ENCODE measurements at places on chromosomes 7 and 10.

GRCh38 chr10:69632516-69633199, 2.6 kb downstream of the FAM241B start:
- DNase-seq, result no peak

GRCh38 chr10:27745732-27746396, at the start of gene MKX:
Gene MKX (minus strand): TSS chr10:27745819. CDS start chr10:27743415, 2,404 bp downstream.
- DNase-seq, result peak; percentile 21

DNA sequence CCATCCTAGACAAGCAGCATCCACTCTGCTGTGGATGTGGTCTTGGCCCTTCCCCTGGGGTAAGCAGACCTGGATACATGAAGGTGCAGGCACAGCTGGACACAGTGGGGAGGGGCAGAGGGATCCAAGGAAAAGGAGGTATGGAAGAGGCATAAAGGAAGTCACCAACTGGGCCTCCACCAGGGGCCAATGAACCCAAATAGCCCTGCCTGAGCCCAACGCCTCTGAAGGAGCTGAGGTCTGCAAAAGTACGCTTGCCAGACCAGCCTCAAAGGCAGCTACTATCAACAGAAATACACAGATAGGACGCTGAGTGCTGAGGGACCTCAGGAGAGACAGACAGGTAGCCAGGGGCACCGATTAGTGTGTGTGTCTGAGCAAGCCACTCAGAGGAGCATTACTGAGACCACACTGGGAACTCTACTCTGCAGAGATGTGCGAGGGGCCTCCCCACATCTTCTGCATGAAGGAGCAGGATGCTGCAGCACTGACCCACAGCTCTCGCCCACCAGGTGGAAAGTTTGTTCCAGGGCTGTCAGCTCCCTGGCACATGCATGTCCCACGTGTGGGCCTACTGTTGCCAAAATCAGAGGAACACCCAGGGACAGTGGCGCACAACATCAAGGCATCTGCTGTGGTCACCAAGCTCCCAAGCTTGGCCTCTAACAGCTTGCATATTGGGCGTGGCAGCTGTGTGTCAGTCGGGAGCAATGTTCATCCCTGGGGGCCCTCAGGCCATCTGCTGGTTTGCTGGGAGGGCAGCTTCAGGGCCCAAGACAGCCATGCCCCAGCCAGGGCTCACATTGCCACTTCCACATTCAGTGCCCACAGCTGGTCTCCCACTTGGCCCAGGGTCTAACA, 40.0 kb downstream of the MKI67 start:
- DNase-seq, result no peak

DNA sequence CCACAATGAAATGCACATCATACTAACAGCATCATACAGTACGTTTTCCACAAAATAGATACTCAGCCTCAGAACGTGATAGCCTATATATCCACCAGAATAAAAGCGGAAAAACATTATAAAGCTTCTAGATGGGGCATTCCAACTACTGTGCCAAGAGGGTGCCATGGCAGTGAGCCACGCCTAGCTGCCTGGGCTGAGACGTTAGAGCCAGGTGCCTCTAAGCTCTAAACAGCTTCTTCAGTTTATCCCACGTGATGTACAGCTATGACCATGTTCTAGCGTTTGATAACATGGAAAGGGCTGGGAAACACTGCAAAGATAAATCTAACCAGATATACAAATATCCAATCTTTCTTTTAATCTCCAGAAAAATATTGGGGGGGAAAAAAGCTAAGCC, 17.8 kb downstream of the USP6NL start:
- DNase-seq, result no peak

DNA sequence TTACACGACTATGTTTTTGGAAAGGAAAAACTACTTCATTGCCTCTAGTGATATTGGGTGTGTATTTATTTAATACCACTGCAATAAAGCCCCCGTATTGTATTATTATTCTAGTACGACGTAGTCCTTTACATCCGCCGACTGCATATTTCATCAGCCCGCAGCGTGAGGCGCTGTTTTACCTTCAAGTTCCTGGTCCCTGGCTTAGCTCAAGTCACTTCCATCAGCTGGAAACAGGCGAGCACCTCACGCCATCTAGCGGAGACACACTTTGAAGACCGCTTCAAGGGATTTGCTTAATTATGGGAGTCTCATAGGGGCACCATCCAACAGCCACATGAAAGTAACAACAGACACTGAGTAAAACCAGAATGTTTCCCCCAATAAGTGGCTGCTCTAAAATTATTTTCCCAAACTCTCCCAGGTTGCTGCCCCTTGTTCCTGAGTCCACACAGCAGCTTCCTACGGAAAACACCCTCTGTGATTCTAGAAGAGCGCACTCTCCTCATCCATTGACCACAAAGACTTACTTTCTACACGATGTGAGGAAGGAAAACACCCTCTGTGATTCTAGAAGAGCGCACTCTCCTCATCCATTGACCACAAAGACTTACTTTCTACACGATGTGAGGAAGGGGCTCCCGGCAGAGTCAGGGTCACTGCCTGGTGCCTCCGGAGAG, 15.7 kb upstream of the ITIH2 start:
- DNase-seq, result peak; percentile 83

- no peak for DNase-seq
Measured at GRCh38 chr7:155429651-155430050, 28.3 kb upstream of the EN2 start.

DNA sequence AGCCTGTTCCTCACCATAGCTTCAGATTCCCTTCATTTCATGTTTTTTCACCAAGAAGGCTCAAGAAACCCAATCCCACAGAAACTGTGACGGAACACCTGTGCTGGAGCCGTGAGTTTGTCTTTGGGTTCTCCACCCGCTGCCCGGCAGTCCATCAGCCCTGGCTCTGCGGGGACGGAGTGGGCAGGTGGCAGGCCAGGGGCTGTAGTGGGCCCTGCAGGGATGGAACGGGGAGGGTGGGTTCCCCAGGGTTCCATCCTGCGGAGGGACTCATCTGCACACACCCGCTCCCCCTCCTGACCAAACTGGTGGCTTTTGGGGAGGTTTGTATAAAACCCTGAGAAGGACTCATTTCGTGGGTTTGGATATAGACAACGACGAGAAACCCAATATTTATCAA, 15.0 kb downstream of the CYP17A1 start:
- DNase-seq, result no peak

- DNase-seq, result no peak
Measured at GRCh38 chr10:22344249-22344648, 1.0 kb upstream of the SPAG6 start.

DNA sequence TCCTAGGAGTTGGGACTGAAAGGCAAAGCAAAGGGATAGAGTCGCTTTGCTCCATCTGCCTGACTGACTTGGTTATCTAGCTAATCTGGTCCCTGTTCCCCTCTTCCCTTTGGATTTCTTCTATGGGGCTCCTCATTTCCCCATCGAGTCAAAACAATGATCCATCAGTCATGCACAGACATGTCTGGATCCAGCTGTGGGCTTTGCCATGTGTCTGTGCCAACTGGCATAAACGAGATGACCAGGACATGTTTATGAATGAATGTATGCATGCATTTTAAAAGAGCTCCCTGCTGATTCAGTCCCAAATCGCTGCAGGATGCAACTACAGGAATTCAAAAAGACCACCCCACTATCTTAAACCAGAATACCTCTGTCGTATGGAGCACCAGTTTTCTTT, 122.0 kb downstream of the ARL4A start:
- DNase-seq, result no peak

DNA sequence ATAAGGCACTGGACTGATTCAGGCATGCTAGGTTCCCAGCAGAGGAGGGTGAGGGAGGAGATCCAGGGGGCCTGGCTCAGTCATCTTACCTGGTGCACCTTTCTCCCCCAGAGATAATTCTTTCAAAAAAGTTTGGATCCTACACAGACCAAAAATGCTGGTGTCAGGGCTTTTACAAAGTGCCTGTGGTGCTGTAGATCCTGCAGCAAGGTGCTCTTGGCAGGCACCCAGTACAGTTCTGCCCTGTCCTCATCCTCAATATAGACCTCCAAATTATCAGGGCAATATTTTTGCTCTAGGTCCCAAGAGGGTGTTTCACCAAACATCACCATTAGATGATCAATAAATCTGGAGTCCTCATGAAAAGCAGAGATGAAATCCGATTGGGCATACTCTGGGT, 78.5 kb upstream of the IGFBP3 start:
- DNase-seq, result no peak

DNA sequence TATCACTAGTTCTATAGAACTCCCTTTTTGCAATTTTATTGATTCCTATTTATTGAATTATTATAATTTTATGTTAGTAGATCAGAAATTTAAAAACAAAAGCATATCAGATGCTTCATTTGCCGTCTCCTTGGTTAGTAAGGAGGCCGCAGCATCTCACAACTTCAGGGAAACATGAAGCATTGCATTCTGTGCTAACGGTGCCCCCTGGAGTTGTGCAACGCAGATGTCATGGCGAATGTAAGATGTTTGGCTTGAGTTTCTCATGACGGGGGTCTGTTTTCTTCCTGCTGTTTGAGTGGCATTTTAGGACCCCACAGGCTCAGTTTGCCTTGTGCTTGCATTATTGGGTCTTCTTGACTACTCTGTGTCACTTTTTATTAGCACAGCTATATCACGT, 124.8 kb downstream of the CNNM2 start:
- no peak for DNase-seq

DNA sequence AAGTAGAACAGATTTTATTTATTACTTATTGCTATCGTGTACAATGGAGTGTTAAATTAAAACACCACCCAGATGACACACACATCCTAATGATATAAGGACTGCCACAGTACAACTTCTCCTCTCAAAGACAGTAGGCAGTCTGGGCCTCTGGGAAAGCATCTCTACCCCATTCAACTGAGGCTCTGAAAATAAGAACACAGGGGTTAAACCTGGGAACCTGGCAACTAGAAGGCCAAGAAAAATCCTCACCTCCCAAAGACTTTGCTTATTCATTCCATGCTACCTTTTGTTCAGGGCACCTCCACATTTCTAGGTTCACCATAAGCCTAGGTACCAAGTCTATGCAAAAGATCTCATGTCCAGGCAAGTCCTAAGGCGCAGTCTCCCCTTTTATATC, 125.4 kb upstream of the FEZF1 start:
- DNase-seq, result no peak

DNA sequence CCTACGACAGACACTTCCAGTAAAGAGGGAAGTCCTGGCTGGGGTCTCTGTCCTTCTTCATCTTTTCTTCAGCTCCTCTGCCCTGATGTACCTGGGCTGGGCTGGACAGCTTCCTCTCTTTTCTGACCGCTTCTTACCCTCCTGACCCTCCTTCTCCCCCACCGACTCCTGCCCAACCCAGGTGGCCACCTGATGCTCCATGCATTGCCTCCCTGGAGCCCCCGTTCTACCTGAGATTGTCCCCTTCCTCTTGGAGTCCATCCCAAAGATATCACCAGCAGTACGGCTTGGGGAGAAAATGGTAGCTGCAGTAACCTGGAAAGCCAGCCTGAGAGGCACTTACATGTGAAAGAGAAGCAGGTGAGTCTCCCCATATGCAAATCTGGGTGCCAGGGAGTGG, 566.3 kb downstream of the TCERG1L start:
- DNase-seq, result no peak

DNA sequence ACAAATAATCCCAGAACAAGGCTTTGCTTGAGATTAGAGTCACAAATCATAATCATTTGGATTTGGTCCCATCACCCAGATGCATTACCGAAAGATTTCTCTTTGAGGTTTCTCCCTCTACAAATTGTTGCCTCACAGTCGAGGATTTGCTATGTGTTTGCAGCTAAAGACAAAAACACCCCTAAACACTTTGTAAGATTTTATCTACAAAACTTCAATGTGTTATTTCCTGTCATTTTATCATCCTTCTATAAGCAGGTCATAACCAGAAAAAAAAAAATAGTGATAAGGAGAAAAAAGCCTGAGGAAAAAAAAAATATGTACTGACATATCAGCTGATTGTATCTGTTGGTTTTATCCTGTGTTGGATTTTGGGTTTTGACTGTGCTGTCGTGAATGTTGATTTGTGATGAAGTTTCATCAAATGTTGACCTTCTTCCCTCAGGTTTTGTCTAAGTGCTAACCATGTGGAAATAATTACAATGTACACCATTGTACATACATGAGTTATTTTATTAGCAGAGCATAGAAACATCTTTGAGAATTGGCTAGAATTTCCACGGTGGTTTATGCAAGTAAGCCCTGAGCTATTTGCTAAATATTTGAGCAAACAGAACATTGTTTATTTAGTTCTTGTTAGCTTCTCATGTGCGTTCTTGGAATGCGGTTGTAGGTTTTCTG, 274.4 kb downstream of the NEBL start:
- DNase-seq, result no peak

DNA sequence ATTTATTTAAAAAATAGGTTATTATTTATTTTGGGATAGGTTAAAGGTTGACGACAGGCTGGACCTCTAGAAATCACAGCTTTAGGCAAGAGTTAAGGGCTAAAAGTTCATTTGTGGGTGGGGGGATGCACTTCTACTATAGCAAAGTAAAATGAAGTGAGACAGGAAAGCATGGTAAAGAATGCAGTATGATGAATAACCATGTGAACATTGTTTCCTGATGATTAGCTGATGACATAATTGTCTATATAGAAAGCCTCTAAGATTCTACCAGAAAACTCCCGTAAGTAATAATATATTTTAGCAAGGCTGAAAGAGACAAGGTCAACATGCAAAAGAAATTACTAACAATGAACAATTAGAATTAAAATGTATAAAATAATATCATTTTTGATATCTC, 25.7 kb upstream of the PRSS37 start:
- no peak for DNase-seq

GRCh38 chr10:129792864-129793263, 171.2 kb downstream of the EBF3 start:
- DNase-seq, result no peak

GRCh38 chr7:130356121-130356875, 11.7 kb downstream of the CPA5 start:
- no peak for DNase-seq

GRCh38 chr10:12635127-12635541, 285.8 kb downstream of the CAMK1D start:
- DNase-seq, result peak; percentile 30

DNA sequence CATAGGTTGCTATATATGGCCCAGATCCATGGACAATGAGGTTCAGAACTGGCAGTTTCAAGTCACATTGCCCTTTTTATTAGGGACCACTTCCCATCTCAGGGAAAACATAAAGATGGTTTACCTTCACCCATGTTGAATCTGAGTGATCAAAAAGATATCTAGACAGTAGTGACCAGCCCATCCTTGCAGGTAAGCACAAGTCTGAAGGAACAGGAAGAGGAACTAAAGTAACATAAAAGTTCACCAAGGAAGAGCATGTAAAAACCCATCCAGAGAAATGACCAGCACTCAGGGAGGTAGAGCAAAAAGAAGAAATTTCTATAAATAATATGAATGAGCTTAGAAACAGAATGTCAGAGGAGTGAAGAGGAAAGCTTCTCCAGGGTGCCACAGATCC, 382.5 kb downstream of the PARD3 start:
- DNase-seq, result no peak

- DNase-seq, result no peak
Measured at GRCh38 chr10:18312374-18313139, 172.3 kb downstream of the CACNB2 start.

- no peak for DNase-seq
Measured at GRCh38 chr7:80618096-80618495, 20.3 kb upstream of the CD36 start.

- DNase-seq, result no peak
Measured at GRCh38 chr7:74518041-74518440, 64.3 kb downstream of the GTF2IRD1 start.
